Adrenal gland (tissue), 19 donors: ENCODE measurements at places on chromosomes 1 and 21. TPM values are rescaled to one million over a fixed set of nuclear protein-coding genes. Genes with fewer than 3 reads are reported as not detected.

The GCSAML gene
- total RNA-seq, result not detected

DNA sequence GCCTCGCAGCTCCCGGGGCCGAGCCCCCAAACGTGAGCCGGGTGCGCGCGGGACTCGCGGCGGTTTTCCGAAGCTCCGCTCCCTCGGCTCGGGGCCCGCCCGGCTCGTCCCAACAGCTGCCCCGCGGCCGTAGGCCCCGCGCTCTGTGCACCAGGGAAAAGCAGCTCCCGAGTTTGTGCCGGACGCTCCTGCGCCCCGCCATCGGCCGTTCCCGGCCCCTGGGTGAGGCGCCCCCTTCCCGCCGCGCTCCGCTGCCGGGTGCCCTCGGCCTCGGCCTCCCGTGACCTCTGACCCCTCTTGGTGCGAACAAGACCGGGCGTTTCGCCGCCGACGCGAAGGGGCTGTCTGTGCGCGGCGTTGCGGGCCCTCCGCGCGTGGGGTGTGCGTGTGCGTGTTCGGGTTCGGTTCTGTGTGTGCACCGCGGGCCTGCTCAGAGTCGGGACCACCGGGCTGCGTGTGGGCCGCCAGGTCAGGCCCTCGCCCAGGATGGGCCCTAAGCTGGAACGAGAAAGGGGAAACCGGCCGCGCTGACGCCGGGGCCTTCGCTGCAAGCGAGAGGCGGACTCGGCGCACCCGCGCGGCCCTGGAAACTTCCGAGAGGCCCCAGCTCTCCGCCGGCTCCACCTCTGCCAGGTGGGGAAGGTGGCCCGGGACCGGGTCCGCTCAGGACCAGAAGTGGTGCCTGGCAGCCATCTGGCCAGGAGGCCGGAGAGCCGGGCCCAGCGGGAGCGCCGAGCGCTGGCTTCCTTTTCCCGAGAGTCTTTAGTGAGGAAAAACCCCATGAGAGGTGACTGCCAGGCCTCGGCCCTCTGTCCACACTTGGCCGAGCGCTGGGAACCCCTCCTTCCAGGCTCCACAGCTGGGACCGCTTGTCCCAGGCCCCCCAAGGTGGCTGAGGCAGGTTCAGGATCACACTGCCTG, 1.9 kb downstream of the PRDM16 start:
- DNase-seq, result no peak

DNA sequence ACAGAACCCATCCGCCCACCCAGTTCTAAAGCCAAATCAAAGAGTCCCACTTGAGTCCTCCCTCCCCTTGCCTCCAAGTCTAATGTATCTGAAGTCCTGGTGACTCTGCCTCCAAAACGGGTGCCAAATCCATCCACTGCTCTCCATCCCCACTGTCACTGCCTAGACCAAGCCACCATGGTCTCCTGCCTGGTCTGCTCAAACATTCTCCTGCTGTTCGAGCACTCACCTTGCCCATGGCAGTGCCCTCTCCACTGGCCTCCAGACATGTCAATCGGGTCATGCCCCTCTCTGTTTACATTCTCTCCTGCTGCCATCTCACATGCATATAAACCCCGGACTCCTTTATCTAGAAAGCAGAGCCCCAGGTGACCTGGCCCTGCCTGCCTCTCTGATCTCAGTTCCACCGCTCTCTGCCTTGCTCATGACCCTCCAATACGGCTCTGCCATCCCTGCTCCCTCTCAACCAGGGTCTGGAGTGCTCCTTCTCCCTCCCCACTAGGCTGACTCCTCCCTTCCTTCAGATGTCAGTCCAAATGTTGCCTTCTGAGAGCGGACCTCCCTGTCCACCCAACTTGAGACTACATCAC, 32.1 kb upstream of the MX1 start:
- DNase-seq, result no peak

DNA sequence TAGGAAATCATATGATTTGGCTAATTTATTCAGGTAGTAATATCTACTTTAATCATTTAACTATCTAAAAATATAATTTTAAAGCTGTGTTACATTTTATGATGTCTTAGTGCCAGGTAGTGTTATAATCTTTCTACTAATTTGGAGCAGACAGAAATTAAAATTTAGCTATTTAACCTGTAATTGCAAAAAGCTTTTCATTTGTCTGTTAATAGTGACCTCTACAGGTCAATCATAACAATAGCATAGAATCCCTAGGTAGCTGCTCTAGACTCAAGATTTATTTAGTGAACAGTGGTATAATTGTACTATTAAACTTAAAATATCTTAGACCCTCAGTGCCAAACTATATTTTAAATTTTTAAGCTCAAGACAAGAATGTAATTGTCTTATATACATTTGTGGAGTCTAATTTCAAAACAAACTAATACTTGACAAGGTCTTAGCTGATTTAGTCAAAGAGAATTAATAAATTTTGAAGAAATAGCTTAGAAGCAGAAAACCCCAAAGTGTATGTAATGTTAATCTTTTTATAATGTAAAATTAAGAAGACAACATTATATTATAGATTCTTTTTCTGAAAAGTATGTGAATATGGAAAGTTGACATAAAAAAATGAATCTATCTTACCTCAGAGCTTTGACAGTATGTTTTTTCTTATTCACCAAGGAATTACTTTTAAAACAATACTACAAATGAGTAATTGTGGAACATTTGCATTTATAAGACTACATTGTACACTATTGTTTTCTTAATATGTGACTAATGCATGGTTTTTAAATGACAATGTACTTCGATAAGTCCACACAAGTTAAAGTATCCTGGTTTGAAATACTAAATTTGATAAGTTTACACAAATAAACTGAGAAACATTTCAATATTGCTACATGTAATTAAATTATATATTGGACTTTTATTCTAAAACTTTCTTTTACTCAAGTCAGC, 64.1 kb upstream of the RNPC3 start:
- no peak for DNase-seq

DNA sequence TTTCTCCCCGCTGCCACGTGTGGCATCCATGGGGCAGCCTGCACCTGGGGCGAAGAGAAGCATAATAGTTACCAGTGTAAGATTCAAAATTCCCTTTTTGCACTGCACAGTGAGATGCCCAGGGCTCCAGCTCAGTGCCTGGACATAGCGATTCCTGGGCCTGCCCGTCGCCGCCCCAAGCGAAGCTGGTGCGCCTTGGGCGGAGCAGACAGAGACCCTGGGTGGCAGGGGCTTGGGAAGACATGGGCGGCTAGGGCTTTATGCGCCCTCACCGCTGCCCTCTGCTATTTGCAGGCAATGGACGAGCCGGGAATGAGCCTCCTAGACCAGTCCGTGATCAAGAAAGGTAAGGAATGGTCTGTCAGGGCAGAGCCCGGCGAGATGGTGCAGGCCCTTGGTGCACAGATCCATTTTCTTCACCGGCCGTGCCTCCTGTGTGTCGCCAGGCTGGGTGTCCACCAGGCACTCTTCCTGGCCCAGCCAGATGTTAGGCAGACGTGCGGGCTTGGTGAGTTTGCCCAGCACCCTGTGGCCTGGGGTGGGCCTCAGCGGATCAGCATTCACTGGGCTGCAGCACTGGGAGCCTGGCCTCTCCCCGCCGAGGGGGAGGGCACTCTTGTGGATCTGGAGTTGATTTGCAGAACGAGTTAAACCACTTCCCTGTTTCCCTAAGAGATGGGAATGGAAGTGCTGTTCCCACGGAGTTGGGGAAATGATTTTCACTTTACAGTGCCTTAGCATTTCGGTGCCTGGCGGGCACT, 1.7 kb downstream of the TFAP2E start:
- DNase-seq, result no peak
